ENCODE measurements at places on chromosomes 3 and 15.

- DNase-seq, result no peak
Observed at GRCh38 chr3:119597548-119598288, at the start of gene PLA1A. Gene PLA1A, plus strand, starts transcription at chr3:119597885. Its CDS starts 29 bp downstream, at chr3:119597914.

DNA sequence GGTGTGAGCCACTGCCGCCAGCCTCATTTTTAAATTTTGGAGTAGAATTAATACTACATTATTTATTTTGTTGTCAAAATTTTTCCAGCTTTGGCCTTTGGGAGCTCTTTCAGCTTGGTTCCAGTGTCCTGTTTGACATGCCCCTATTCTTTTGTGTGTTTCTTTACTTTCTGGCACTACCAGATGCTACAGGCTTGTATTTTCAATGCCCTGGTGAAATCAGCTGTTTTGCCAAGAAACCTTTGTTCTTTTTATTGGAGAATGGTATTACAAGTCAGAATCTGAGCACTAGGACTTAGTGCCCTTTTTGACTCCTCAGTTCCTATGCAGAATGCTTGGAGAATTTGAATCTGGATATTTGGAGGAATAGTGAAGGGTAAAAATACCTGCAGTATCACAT is 26.6 kb downstream of the RNF111 start:
- no peak for DNase-seq

DNA sequence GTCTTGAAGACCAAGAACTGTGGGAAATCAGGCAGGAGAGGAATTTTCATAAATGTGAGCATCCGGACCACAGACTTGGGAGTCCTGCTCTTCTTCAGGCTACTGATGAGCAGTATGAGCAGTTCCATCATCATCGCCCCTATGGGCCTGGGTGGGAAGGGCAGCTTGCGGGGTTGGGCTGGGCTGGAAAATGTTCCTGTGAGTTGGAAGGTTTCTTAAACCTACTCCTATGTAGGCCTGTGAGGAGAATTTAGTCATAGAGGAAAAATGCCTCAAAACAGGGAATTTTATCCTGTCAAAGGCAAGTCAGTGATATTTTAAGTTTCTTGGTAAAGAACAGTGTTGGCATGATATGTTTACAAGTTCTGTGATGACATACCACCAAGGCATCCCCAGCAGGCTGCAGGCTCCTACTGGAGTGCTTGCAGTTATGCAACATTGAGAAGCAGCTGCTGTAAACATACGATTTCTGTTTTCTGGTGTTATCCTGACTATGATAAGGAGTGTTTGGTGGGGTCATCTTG is 10.3 kb downstream of the MASP1 start:
- no peak for DNase-seq

DNA sequence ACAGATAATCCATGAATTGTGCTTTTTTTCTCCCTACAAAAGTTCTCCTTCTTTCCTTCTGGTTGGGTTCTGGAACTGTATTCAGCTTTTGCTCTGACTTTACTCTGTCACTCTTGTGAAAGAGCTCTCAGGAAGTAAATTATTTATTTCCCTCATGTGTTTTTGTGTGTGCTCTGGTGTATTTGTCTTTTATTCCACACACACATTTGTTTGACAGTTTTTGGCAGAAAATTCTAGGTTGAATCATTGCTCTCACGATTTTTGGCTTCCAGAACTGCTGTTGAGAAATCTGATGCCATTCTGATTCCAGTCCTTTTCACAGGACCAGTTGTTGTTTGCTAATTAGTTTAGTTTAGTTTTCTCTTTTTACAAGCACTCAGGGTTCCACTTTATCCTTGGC is 172.8 kb downstream of the PLCH1 start:
- DNase-seq, result no peak

- no peak for DNase-seq
Observed at GRCh38 chr3:97885931-97886824, 64.4 kb downstream of the CRYBG3 start.

- DNase-seq, result no peak
Observed at GRCh38 chr3:183195266-183195665, 32.7 kb upstream of the LAMP3 start.

DNA sequence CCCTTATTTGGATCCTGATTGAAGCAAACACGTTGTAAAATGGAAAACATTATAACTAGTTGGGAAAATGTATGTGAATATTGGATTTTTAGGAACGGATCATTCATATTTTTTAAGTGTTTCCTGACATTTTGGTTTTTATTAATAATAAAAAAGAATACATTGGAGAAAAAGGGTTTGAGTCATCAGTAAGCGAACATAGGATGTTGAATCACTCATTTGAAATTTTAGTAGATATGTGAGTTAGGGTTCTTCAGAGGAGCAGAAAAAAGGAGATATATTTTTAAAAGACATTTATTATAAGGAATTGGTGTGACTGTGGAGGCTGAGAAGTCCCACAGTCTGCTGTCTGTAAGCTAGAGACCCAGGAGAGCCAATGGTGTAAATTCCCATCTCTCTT is 258.5 kb downstream of the PTPRG start:
- no peak for DNase-seq

- DNase-seq, result no peak
Observed at GRCh38 chr15:63860555-63860954, 26.8 kb upstream of the HERC1 start.

- DNase-seq, result no peak
Observed at GRCh38 chr3:51929420-51930003, 12.2 kb downstream of the RRP9 start.

DNA sequence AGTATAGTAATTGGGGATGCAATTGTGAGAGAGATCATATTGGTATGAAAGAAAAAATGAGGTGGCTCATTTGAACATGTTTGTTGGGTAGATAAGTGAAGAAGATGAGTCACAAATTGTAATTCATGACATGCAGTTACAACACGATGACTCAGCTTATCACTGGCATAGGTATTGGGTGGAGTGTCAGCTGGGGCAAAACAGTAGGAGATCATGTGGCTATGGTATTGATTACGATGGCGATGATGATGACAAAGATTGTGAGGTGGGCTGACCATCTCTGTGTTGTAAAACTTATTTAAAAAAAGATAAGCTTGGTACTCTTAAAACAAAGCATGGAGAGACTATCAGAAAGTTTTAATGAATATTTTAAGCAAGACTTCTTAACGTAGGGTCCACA is 11.6 kb upstream of the DPH6 start:
- no peak for DNase-seq

DNA sequence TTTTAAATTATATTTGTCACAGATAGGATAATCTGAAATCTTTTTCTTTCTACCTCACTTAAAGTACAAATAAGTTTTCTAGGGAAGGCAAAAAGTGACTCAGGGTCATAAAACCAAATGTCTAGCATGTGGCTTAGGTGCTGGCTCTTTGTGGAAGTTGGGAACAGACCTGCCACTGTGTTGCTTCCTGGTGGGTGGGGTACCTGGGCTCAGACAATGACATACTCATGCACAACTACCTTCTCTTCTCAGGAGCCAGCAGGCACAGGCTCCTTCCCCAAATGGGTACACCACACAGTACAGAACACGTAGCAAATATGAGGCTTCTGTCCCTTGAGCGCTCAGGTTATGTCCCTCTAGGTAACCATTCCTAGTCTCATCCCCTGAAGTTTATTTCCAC is 40.1 kb upstream of the MUC13 start:
- DNase-seq, result no peak

GRCh38 chr3:53027254-53027844 is 18.5 kb downstream of the SFMBT1 start:
- DNase-seq, result no peak

- peak; percentile 54 for DNase-seq
Observed at GRCh38 chr15:34366271-34367065, 528 bp downstream of the LPCAT4 start.

- no peak for DNase-seq
Observed at GRCh38 chr15:31930967-31931366, 99.3 kb upstream of the CHRNA7 start.

GRCh38 chr3:86890741-86891396 is 100.1 kb downstream of the VGLL3 start:
- DNase-seq, result no peak

DNA sequence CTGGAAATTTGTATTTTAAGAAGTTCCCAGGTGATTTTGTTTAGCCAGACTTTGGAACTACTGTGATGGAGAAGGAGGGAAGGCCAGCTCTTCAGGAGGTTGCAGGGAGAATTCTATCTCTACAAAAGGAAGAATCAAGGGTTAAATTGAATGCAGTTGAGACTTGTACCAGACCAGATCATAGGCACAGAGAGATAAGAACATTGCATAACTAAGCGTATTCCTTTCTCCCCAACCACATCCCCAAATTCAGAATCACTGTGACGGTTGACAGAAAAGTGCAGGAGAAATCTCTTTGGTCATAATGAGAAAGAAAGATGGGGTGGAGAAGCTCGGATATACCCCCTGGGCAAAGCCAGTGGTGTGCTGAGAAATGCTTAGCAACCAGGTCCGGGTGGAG is 7.2 kb downstream of the PLD1 start:
- no peak for DNase-seq

GRCh38 chr3:37308247-37308646 is 133.9 kb upstream of the LRRFIP2 start:
- no peak for DNase-seq

DNA sequence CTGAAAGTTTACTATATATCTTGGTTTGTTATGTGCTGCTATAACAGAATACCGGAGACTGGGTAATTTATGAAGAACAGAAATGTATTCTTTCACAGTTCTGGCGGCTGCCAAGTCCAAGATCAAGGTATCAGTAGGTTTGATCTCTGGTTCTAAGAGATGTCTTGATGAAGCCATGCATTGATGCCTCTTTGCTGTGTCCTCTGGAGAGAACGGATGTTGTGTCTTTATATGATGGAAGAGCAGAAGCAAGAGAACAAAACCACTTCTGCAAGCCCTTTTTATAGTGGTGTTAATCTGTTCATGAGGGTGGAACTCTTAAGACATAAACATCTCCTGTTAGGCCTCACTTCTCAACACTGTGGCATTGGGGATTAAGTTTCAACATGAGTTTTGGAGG is 62.7 kb downstream of the TCF12 start:
- DNase-seq, result no peak

- no peak for DNase-seq
Observed at GRCh38 chr3:135159681-135160247, 364.7 kb downstream of the EPHB1 start.

GRCh38 chr15:84702961-84703482 is 12.9 kb downstream of the SEC11A start:
- DNase-seq, result no peak

GRCh38 chr3:142580061-142580423 is 1.5 kb upstream of the ATR start:
- DNase-seq, result no peak

DNA sequence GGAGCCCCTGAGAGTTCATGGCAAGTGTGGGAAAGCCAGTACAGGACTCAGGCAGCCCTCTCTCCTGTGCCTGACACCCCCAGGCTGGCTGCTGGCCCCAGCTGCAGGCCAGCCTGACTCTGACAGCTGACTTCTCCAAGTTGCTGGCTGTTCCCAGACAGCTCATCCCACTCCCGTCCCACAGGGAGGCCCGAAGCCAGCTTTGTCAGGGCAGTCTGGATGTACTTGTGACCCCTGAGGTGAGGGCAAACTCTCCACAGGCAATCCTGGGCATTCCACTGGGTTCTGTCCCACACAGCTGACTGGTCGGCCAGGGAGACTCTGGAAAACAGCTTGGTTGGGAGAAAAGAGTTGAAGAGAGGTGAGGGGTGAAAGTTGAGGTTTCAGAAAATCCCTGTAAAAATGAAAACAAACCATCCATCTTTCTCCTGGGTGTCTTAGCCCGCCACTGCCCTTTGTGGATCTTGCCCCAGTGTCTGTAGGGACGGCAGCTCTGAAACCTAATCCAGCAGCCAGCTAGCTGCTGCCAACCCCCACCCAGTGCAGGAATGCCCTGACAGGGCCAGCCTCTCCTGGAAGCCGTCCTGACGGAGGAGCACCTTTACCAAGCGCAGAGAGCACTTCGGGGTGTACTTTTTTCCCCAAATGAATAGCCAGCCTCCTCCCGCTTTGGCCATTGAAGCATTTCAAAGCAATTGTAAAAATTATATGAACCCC is 87.9 kb downstream of the DNAJB8 start:
- DNase-seq, result no peak

GRCh38 chr15:83833569-83833968 is 179.6 kb downstream of the ADAMTSL3 start:
- DNase-seq, result no peak

DNA sequence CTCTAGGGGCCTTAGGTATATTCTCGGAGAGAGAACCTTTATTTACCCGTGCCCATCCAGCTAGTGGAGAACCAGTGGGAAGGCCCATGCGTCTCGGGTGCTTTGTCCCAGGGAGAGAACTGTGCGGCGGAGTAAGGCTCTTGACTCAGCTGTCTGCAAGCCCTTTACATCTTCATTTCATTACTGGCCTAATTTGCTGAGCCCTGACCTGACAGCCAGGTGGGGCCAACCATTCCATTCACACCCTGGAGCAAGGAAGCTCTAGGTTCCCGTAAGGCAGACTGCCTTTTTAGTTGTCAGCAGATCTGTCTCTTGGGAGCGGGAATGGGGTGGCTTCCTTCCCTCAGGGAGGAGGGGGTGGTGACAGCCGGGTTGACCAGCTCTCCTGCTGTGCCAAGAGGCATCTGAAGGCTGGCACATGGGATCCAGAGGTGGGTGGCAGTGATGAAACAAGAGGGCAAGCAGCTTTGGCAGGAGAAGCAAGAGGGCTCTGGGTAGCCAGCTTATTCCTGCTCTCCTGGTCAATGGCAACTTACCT is 36.4 kb downstream of the SV2B start:
- no peak for DNase-seq

DNA sequence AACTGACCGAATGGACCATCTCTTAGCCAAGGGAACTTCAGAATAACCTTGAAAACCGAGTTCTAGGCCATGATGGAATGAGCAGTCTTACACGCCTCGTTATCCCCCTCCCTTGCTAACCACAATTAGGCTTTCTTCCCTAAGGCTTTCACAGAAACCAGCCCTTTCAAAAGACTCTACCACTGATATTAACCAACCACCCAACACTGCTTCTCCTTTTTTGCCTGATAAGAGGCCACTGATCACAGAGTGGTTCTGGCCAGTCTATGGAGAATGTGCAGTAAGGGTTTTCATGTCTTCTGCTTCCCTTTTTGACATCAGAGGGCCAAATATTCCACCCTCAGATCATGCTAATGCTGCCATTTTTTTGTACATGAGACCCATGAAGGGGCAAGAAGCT is 59.3 kb downstream of the MCF2L2 start:
- DNase-seq, result no peak

- no peak for DNase-seq
Observed at GRCh38 chr3:58683466-58683865, 16.9 kb upstream of the FAM3D start.

- DNase-seq, result no peak
Observed at GRCh38 chr15:68366314-68366713, 65.6 kb downstream of the ITGA11 start.

DNA sequence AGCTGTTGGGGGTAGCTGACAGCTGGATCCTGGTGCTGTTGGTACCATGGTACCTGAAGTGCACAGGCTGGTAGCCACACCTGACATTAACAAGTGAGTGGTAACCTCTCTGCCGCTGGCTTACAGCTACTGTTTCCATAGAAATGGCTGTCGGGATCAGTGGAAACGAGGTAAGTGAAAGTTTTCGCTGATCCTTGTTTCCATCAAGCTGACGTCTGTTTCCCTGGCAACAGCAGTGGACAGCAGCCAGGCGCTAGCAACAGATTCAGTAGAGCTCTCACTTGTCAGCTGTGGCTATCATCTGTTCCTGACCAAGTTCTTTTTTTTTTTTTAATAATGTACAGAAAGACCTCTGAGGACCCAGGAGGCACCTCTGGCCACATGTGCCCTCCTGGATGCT is 166.2 kb downstream of the CHDH start:
- no peak for DNase-seq

- DNase-seq, result no peak
Observed at GRCh38 chr3:20849975-20850374, 664.0 kb upstream of the SGO1 start.

- no peak for DNase-seq
Observed at GRCh38 chr15:72585476-72586058, 68.9 kb upstream of the GOLGA6B start.

- no peak for DNase-seq
Observed at GRCh38 chr3:31343075-31343474, 189.7 kb upstream of the STT3B start.
